ENCODE measurements at places on chromosomes 5 and 9. TPM values are rescaled to one million over a fixed set of nuclear protein-coding genes. Genes with fewer than 3 reads are reported as not detected.

DNA sequence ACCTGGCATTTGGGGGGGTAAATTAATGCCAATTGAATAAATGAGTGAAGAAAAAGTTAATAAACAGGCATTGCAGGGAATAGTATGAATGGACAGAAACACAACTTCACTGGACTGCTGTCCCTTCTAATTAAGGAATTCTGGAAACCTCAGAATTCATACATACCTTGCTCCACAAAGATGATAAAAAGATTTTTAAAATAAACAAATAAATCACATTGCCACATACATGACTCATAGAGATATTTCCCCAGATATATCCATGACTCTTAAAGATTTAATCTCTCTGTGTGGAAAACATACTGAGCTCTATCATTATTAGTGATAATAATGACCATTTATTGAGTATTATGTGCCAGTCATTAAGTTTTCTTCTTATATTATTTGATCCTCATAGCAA lies 469.0 kb upstream of the MEF2C start:
- DNase-seq: no peak

DNA sequence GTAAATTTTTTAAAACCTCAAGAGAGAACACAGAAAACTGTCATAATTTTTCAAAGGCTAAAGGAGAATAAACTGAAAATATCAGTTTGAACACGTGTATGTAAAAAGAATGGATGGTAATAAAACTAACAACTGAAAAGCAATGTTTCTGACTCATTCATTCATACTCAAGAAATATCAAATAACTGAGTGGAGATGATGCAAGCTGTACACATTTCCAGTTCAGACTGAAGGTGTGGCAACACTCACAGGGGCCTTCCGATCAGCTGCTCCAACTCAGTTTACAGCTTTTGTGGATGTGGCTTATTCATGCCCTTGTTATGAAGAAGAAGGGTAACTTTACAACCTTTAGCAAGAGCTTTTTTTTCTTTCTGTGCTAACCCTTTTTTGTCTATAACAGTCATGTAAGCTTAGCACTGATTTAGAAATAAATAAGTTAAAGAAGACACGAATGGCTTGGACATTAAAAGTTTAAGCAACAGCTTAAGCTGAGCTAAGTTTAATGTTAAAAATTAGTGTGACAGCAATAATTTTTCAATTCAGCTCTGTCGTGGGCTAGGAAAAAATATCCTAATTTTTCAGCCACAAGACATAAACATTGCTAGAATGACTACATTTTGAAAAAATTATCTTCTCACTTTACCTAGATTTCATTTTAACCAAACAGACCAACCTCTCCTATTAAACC lies 453.5 kb downstream of the RAB3C start:
- no peak for DNase-seq

DNA sequence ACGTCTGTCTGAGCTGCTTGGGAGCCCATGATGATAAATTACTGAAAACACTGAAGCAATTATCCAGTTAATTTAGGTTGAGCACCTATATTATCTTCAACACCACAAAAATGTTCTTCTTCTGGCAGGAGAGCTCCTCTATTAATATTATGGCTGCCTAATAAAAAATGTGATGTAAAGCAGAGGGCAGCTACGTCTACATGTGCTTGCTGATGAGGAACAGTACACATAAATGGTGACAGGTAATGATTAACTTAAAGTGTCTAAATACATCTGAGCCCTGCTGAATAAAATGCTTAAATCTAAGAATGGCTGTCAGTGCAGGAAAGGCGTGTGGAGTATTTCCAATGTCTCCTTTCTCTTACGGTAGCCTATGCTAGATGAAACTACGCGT lies 131.3 kb upstream of the NR3C1 start:
- no peak for DNase-seq

GRCh38 chr9:127833555-127833954 lies 20.9 kb downstream of the ENG start:
- no peak for DNase-seq

DNA sequence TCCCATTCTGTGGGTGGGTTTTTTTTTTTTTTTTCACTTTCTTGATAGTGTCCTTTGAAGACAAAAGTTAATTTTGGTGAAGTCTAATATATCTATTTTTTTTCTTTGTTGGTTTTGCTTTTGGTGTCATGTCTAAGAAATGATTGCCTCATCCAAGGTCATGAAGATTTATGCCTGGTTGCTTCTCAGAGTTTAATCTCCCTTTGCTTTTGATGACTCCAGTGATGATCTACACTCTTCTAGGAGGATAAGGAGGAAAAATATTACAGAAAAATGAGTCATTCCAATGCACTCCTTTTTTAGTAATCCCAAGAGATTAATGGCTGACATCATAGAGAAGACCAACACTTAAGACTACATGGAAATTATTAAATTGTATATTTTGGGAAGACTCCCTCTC lies 79.7 kb upstream of the ICE1 start:
- no peak for DNase-seq

- DNase-seq: no peak
These were observed 100.0 kb downstream of the MCTP1 start for GRCh38 chr5:95184924-95185323.

Gene PLPP7
- total RNA-seq: not detected

Gene FRMPD1
- total RNA-seq: not detected

Gene GMCL2
- not detected for total RNA-seq

Gene ENTREP1
- not detected for total RNA-seq

Gene CAMK4
- total RNA-seq: 139 TPM

Gene CNTNAP3
- not detected for total RNA-seq

Gene DPYSL3
- not detected for total RNA-seq

Gene ZNF608
- 0.16 TPM for total RNA-seq
